ENCODE measurements at places on chromosomes 3 and 15.

- DNase-seq: no peak
Observed at GRCh38 chr3:11625376-11626083, 18.2 kb downstream of the VGLL4 start.

DNA sequence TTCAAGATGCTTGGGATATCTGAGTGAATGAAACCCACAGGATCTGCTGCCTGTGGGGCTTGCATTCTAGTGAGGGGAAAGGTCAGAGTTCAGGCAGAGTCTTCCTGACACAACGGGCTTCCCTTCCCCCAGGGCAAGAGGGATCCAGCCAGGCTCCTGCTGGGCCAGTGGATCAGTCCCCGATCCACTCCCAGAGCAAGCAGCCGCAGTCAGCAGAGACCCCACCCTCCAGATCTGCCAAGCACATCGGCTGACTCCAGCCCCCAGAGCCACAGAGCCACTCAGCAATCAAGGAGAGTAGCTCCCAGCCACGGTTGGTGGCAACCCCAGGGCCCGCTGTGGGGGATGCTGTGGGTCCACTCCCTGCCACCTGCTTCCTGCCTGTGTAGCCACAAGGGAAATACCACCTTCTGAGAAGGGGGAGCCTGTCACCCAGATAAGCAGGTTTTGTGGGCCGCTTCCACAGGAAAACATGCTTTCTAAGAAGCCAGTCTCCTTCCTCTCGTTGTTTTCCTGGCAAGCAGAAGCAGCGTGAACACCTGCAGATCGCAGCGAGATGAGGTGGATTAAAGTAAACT lies 44.9 kb downstream of the CPN2 start:
- no peak for DNase-seq

DNA sequence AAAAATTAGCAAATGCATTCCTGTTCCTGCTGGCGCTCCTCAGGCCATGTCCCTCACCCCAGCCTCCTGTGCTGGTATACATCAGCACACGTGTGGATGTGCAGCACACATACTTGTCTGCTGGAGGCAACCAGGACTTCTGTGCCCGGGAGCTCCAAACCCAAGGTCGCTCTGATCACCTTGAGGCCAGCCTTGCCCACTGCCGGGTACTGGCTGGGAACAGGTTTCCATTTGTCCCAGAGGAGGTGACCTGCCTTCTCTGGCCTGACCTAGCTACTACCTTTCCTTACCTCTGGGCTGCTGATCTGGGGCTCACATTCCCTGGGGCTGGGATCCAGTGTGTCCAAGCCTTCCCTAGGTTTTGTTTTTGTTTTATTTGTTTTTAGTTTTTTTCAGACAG lies 12.1 kb downstream of the PRKCD start:
- DNase-seq: no peak

DNA sequence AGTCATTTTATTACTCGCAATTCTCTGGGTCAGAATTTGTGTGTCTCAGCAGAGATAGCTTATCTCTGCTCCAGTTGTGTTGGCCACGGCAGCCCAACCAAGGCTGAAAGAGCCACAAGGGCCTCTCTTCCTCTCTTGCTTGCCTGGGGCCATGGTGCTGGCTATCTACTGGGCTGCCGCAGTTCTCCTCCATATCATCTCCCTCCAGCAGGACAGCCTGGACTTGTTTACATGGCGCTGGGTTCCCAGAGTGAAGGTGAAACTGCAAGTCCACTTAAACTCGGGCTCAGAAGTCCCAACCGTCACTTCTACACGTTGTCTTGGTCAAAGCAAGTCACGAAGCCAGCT lies 134.8 kb downstream of the UACA start:
- no peak for DNase-seq

DNA sequence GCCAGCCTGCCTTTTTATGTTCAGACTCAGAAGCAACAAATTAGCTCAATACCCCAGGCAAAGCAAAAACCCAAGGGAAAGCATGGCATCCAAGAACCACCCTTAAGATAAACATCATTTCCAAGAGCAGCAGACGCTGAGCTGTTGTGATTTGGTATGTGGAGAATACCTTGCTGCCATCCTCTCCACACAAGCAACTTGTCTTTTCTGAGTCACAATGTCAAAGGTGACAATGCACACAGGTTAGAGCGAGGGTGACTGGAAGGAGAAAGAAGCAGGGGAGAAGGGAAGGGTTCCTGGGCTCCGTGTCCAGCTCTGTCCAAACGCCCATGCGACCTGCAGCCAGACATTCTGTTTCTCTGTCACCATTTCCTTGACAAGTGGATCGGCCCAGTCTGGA lies 6.0 kb downstream of the PCSK6 start:
- DNase-seq: no peak

DNA sequence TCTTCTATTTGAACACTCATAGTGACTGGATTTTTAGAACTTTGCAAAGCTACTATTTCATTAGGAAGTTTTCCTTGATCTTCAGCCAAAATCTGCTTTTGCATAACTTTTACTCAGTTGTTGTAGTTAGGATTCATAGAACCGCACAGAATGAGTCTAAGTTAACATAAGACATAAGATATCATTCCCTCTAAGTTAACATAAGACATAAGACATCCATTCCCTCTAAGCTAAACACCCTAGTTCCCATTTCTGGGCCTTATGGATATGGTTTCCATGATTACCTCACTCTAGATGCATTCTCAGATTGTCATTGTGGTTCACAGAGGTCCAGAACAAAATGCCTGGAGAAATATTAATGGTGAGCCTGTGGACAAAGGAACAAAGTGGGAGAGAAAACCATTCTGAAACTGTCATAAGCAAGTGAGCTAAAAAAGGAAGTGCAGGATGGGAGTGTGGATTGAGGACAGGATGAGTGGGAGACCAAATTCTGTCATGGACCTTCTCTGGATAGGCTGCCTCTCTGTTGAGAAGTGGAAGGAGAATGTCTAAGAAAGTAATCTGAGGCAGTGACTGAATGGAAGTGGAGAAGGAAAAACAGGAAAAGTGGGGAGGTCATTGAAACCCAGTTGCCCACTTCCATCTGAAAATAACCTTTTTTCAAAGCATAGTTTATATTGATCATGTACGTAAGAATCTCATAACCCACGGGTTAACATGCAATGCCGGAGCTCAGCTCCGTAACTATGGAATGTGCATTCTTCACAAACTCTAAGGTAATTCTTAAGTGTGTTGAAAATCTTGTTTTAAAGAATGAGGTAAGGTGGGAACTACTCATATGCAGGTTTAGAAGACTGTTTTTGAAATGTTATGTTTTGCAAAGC lies 37.4 kb upstream of the SECISBP2L start:
- no peak for DNase-seq

DNA sequence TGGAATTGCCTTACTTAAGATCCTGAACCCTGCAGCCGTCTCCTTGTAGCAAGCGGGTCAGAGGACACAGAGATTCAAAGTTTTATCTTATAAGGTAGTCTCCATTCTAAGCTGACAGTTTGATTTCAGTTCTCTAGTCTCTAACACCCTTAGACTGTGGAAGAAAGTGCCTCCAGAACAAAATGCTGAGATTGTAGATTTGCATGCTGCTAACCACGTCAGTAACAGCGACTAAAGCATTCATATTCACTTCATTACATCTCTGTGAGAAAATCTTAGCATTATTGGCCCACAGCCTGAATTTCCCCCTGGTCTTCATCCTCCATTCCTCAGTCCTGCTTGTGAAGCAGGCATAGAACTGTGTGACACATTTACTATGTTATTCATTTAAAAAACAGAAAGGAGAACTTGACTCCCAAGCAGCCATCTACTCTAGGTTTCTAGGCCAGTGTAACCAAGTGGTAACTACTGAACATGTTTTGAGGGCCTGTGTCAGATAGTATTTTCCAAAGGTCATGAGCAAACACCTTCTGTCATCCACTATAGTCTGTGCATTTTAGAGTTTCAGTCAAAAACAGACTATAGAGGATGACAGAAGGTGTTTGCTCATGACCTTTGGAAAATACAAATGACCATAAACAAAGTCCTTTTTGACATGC lies 27.4 kb downstream of the ARIH2 start:
- no peak for DNase-seq

DNA sequence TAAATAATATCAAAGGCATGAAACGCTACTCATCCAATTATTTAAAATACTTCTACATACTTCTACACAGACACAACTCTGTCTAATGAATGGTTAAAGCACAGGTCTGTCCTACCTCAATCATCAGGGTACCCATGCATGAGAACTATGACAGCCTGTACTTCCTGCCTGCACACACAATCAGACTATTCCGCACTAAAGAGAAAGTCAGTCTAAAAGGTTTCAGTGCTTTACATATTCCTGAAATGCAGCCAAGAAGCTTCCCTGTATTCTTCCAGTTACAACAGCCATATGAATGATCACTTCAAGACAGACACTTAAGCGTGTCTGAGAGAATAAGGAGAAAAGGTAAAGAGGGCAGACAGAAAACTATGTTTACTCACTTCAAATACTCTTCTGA lies 58.8 kb downstream of the TUBGCP4 start:
- peak; percentile 38 for DNase-seq

DNA sequence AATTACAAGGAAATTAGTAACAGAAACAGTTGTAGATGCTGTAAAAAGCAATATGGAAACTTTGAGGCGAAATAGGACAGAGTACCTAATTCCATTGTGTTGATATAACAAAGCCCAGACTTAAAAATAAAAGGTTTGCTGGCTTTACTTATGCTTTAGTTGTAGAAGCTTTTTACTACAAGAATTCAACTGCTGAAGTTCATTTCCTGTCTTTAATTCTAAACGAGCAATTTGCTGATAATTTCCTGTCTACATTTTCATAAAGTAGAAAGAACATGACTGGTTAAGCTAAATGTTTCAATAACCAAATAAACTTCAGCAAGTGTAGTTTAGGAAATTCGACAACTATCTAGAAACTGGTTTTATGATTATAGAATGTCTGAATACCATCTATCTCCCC lies 423.8 kb downstream of the MECOM start:
- DNase-seq: no peak

All from NCI-H2029 treated with DMSO at 0.1 percent for 48 hours (cell line).